ENCODE measurements at places on chromosomes 16 and 17.
A peak's percentile ranks its signal among the peaks of the same experiment; 100 is the strongest.

- DNase-seq = no peak
Observed at GRCh38 chr16:57571098-57571497, 28.7 kb downstream of the ADGRG5 start.

DNA sequence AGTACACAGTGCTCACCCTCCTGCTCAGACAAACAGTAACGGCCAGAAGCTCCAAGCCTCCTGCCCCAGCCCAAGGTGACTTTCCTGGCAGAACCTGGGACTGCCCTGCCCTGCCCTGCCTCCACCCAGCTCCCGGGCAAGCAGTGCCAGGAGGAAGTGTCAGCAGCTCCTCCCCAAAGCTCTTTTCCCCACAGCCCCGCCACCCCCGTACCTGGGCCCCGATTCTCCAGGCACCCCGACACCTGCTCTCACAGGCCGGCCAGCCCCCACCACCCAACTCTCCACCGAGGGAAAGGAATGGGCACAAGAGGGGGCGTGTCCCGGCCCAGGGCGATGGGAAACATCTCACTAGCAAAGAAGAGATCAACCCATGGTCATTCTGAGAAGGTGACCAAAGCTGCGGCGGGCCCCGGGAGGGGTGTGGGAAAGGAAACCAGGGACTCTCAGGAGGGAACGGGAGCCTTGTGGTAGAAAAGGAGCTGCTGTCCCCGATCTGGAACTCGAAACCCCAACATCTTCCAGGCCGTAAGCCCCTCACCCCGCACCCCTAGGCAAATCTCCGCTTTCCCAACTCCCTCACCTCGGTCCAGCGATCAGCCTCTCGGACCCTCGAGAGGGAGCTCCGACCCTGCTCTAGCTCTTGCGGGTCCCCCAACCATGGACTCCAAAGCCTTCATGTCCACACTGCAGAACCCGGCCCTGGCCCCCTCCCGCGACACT is 1.2 kb downstream of the BCAR1 start:
- no peak for DNase-seq

DNA sequence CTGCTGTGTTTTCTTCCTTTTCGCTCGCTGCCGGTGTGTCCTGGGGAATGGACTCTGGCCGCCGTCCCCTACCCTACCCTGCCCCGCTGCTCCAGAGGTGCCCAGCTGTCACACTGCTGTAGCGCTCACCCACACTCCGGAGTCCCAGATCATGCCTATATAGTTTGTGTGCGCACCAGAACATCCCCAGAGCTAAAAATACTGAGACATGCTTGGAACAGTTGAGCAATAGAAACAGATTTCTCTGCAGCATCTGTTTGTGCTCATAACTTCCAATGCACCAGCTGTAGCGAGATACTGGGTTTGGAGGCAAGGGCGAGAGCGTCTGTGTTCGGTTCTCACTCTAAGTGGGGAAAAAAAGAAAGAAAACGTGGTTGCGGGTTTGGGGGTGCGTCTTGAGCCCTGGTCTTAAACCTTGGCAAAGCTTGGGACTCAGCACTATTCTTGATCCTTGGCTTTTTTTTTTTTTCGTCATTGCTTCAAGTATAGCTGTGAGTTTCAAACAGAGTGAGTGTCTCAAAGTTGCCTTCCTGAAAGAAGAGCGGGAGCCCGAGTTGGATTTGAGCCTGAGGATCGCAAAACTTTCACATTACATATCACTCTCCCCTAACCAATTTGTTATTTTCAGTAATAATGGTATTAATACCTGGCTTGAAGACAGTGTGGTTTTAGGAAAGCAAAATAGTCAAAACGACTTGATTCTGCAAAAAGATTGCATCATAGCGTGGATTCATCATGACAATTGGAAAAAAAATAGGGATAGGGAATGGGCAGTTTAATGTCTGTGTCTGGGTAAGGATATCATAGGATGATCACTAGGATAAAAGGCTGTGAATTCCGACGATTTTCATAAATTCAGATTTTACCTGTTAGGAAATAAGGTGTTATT is 621 bp downstream of the KCNJ2 start:
- peak; percentile 16 for DNase-seq

- no peak for DNase-seq
Observed at GRCh38 chr17:76714336-76714735, 3.6 kb upstream of the MXRA7 start.

- no peak for DNase-seq
Observed at GRCh38 chr17:78601577-78602190, 24.5 kb upstream of the DNAH17 start.

DNA sequence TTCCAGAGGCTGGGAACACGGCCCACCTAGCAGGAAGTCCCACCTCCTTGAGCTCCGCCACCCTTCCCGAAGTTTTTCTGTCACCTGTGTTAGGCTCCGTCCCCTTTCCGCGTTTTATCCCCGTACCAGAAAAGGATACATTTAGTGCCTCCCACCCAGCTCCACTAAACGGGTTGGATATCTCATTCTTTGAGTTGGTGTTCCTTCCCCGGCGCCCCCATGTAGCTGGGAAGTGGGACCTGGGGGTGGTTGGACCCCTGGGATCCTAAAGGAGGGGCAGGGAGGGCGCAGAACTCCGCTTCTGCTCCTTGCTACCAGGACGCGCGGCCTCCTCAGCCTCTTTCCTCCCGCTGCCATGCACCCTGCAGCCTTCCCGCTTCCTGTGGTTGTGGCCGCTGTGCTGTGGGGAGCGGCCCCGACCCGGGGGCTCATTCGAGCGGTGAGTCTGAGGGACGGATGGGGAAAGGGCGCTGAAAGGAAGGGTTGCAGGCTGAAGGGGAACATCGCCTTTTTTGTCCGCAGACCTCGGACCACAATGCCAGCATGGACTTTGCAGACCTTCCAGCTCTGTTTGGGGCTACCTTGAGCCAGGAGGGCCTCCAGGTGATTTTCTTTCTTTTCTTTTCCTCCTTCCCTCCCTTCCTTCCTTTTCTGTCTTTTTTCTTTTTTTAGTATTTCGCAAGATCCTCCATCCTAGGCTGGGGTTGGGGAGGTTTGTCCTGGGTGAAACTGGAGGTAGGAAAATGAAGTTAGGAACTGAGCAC is 669 bp downstream of the RNF167 start:
- no peak for DNase-seq

DNA sequence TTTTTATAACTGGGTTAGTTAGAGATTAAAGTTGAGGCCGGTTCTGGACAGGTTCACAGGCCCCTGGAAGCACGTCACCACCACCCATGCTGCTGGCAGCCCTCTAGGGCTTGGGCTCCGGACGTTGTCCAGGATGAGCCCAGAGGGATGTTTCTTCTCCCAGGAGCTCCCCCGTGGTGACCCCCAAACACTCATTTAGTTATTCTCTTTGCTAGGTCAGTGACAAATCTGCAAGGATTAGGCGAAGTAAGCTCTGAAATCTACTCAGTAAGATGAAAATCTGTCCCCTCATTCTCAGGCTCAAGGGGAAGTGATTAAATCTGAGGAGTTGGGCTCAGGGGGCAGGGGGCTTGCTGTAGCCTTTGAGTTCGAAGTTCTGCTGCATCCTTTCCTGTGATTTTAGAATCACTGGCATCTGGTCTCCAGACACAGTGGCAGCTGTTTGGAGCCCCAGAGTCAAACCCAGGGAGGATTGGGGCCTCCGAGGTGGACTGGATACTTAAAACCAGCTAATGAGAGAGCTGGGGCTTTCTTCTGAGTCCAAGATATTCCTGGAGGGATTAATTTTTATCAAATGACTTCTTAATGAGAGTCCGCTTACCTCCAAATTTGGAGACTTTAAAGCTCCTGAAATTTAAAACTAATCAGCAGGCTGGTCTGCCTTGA is 49.2 kb upstream of the HS3ST2 start:
- no peak for DNase-seq

DNA sequence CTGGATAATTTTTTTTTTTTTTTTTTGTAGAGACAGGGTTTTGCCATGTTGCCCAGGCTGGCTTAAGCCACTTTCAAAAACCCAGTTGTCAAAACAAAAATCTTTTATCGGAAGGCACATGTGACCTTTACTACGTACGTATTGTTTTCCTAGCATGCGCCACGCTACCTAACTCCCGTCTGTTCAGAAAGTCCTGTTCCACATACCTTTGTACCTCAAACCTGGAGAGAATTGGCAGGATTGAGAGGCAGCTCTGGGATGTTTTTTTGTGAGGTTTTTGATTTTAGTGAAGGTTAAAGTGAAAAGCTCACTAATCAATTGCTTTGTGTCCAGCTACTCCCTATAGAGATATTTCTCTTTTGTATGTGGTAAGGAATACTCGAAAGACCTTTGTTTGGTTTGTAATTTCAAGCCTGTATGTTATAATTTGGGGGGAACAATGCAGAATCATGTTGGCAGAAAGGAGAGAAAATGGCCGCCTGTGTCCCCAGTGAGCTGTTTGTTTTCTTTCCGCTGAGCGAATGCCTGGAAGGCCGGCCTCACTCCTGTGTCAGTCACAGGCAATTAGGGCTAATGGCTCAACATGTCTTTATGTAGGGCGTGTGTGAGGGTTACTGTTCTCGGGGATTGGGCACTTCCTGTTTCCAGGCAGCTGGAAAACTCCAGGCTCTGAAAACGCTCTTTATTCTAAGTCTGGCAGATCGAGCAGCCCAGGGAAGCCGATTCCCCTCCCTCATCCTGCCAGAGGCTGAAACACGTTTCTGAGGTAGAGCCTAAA is 60.8 kb upstream of the CLEC18A start:
- DNase-seq = peak; percentile 74

DNA sequence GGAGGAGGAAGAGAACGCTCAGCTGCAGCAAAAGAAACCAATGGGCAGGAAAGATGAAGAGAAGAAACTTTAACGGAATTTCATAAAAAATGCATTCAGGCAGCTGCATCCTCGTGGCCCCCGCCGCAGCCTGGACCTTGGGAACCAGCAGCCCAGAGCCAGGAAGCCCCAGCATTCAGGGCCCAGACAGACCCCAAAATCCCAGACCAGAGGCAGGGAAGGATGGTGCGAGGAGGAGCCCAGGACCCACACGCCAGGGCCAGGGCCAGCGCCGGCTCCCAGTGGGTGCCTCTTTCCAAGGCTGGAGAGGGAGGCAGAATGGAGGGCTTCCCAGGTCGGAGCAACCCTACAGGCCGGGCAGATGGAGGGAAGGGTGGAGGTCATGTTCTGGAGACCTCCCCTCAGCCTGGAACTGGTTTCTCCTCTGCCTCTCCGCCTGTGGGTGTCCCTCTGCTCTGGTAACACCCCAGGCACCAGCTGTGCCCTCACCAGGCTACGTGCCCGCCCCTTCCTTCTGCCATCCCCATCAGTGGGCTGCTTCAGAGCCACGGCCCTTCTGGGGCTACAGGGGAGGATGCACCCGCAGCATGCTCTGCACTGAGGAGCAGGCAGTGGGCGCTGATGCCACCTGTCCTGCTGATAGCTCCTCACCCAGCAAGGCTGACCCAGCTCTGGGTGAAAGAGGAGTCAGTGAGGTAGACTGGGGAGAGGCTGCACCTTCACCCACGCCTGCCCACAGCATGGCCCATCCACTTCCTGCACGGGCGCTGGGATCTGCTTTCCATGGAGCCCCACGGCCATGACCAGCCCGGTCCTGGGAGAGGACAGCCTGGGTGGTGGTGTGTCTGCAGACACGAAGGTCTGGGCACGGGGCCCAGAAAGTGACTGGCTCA is 1.2 kb upstream of the MIF4GD start:
- DNase-seq = peak; percentile 15

DNA sequence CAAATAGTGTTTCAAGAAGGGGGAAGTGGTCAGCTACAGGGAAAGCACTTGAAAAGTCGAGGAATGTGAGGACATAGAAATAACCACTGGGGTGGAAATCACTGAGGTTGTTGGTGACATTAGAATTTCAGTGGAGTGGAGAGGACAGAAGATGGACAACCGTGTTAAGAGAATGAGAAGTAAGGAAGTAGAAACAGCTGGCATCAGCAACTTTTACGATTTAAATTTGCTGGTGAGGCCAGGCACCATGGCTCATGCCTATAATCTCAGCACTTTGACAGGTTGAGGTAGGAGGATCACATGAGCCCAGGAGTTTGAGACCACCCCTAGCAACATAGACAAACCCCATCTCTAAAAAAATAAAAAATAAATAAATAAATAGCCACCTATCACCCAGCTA is 83.2 kb upstream of the PSMD7 start:
- no peak for DNase-seq

- no peak for DNase-seq
Observed at GRCh38 chr17:4124999-4125398, 17.8 kb downstream of the ZZEF1 start.

DNA sequence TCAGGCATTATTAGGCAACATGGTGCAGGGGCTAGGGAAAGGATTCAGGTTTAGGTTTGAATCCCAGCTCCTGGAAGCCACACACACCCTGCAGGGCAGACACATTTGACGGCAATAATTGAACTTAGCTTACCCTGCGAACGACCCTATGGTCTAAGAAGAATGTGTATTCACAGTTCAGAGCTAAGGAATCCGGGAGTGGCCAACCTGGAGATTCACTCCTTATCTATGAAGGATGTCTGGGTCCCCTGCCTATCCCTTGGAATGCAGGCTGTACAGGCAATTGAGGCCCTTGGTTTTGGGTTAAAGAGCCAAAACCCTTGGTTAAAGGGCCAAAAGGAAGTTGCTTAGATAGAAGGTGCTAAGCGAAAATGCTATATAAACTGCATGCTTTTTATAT is 2.9 kb upstream of the SYT17 start:
- DNase-seq = no peak

DNA sequence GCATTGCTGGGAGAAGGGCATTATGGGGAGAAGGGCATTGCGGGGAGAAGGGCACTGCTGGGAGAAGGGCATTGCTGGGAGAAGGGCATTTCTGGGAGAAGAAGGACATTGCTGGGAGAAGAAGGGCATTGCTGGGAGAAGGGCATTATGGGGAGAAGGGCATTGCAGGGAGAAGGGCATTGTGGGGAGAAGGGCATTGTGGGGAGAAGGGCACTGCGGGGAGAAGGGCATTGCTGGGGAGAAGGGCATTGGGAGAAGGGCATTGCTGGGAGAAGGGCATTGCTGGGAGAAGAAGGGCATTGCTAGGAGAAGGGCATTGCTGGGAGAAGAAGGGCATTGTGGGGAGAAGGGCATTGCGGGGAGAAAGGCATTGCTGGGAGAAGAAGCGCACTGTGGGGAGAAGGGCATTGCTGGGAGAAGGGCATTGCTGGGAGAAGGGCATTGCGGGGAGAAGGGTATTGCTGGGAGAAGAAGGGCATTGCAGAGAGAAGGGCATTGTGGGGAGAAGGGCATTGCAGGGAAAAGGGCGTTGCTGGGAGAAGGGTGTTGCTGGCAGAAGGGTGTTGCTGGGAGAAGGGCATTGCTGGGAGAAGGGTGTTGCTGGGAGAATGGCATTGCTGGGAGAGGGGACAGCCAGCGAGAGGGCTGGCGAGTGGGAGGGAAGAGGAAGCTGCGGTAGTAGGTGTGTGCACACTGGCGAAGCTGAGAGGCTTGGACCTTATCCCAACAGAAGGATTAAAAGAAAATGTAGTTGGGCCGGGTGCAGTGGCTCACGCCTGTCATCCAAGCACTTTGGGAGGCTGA is 4.6 kb upstream of the PYDC1 start:
- DNase-seq = no peak

- no peak for DNase-seq
Observed at GRCh38 chr17:77215281-77215680, 74.5 kb downstream of the SEC14L1 start.

GRCh38 chr17:77899498-77899897 is 59.0 kb upstream of the TNRC6C start:
- no peak for DNase-seq

- DNase-seq = no peak
Observed at GRCh38 chr16:6265968-6266367, 1066.7 kb upstream of the RBFOX1 start.
